Myometrial cell (primary cell): ENCODE measurements at places on chromosomes 4 and X. TPM values are rescaled to one million over a fixed set of nuclear protein-coding genes. Genes with fewer than 3 reads are reported as not detected.

NRK gene
- total RNA-seq = 1.2 TPM in 2 replicates

TLR7 gene
- total RNA-seq = not detected in 2 replicates

ATP1B4 gene
- not detected in 2 replicates for total RNA-seq

MAMLD1 gene
- total RNA-seq = under 0.01 and 1.2 TPM in 2 replicates

MAN2B2 gene
- 22.5 and 23.6 TPM in 2 replicates for total RNA-seq

SLC49A3 gene
- 0.29 and 1.9 TPM in 2 replicates for total RNA-seq

TMEM271 gene
- not detected in 2 replicates for total RNA-seq

CLDN34 gene
- 2.7 TPM in 1 of 2 replicates, not detected in the other for total RNA-seq

SMPX gene
- not detected in 2 replicates for total RNA-seq

NELFA gene
- 11.5 and 25.7 TPM in 2 replicates for total RNA-seq

NXF2 gene
- total RNA-seq = not detected in 2 replicates

STK32B gene
- 0.18 TPM in 1 of 2 replicates, not detected in the other for total RNA-seq

NPY1R gene
- 3.0 TPM in 1 of 2 replicates, not detected in the other for total RNA-seq

MAGEE2 gene
- total RNA-seq = not detected in 2 replicates

TRIML1 gene
- not detected in 2 replicates for total RNA-seq

IBSP gene
- total RNA-seq = not detected in 2 replicates

SLC2A9 gene
- total RNA-seq = 2.8 TPM in 1 of 2 replicates, not detected in the other
